ENCODE measurements at places on chromosomes 3 and 15.

DNA sequence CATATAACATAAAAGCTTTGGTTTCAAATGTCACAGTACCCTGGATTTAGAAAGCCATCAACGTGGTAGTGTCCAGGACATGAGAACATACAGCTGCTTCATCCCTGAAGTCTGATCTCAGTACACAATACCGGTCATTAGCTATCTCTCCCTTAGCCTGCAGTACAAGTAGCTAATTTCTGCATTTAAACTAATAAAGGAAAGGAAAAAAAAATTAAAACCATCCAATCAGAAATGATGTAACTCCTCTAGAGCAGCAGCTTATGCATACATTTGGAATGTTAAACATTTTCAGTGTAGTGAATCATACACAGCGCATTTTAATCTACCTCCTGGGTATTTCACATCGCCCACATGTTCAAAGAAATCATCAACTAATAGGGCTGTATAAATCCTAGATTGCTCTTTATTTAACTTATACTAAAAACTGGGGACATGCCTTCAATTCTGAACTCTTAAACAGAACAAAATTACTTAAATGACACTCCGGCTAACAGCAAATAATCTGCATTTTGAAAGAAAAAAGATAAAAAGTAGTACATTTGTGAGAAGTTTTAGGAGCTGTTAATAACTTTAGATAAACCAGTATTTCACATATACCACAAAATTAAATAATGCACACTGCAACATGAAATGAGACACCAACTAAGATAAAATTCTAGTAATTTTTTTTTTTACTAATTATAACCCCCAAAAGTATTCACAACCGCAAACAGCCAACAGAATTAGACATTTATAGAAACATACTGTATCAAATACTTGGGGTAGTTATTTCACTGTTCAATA, 3.7 kb downstream of the IGF2BP2 start:
- no peak for DNase-seq

GRCh38 chr15:78507831-78508160, 419 bp downstream of the HYKK start:
- DNase-seq, result no peak

DNA sequence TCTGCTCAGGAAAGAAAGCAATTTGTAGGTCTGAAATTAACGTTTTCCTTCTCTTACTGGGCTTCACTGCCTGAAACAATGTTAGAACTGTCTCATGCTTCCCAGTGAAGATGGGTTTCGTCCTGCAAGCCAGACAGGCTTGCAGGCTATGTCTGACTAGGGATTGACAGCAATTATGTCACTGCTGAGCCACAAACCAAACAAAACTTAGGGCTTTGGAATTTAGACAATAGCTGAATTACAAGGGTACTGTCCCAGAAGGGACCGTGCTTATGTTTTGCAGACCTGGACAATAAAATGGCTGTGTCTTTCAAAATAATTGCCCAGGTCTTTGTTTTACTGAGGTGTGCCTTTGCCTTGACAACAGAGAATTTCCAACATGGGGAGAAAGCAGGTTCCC, 46.3 kb upstream of the CCDC80 start:
- no peak for DNase-seq

GRCh38 chr3:40116478-40117177, 192.9 kb upstream of the EIF1B start:
- no peak for DNase-seq

DNA sequence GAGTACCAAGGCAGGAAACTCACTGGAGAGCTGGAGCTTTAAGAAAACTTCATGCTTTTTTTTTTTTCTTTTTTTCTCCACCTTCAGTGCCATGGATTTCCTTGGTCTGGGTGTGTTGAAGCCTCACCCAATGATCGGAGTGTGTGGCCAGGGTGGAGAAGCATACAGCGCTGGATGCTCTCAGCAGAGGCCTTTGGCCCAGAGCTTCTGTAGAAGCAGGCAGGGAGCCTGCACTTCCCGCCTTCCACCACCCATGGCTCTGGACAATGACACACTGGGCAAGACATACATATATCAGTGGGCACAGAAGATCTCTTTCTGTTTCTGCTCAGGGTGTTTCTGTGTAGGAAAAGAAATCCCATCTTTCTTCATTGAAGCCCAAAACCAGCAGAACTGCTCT, 55.8 kb upstream of the ACAD9 start:
- DNase-seq, result no peak

GRCh38 chr3:56536735-56537134, 20.2 kb upstream of the CCDC66 start:
- no peak for DNase-seq

- no peak for DNase-seq
These were observed 26.0 kb downstream of the CYP19A1 start for GRCh38 chr15:51312166-51313073.

- DNase-seq, result no peak
These were observed 132.2 kb downstream of the SRGAP3 start for GRCh38 chr3:9117220-9117619.

- DNase-seq, result no peak
These were observed 29.9 kb upstream of the LRTM1 start for GRCh38 chr3:54957711-54958110.

DNA sequence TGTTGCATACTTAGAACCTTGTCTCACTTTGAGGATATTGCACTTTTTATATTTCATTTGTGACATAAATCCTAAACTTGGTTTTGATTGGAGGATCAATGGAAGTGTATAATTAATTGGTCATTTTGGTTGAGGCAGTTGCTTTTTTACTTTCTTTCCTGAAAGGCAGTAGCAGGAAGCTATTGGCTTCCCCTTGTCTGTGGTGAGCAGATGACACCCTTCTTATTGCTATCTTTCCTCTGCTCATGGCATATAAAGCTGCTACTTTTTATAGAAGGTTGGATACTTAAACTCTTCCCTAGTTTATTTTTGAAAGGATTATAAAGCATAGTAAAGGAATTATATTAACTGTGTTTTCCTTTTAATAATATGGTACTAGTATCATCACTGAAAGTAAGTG, 28.6 kb downstream of the FAM98B start:
- no peak for DNase-seq

DNA sequence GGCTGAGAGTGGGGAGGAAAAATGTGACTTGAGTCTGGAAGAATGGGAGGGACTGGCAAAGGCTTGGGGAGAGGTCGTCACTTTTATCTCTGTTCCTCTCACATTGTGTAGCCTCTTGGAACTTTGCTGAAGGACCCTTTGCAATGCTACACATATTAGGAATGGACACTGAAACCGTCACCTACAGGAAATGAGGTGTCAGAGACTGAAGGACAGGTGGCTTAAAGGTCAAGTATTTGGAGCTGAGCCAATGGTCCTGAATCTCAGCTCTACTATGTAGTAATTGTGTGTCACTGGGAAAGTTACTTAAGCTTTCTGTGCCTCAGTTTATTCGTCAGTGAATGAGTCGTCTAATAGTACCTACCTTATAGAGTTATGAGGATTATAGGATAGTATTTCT, 14.7 kb downstream of the MCTP2 start:
- DNase-seq, result no peak

- DNase-seq, result no peak
These were observed 269.4 kb downstream of the UACA start for GRCh38 chr15:70493787-70494516.

GRCh38 chr3:67946436-67946835, 292.0 kb upstream of the SUCLG2 start:
- DNase-seq, result no peak

DNA sequence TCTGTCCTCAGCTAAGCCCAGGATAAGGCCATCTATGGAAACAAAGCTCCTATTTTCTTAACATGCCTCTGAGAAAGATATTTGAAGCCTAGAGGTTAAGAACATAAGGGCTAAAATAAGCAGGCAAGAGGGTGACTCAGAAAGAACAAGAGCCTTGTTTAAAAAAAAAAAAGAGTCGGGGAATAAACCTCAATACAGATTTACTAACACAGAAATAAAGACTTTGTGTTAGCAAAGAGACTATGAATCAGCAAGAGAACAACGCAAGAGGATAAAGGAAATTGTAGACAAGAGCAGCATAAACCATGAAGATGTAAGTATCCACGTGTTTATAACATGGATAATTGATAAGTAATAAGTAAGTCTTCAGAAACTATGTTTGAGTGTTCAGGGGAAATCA, 36.0 kb downstream of the RAB27A start:
- DNase-seq, result no peak

GRCh38 chr15:76512971-76513370, 176.4 kb downstream of the ISL2 start:
- DNase-seq, result no peak

GRCh38 chr3:171876680-171877147, 33.6 kb downstream of the TMEM212 start:
- no peak for DNase-seq

GRCh38 chr3:104873331-104873730, 493.4 kb upstream of the ALCAM start:
- no peak for DNase-seq

DNA sequence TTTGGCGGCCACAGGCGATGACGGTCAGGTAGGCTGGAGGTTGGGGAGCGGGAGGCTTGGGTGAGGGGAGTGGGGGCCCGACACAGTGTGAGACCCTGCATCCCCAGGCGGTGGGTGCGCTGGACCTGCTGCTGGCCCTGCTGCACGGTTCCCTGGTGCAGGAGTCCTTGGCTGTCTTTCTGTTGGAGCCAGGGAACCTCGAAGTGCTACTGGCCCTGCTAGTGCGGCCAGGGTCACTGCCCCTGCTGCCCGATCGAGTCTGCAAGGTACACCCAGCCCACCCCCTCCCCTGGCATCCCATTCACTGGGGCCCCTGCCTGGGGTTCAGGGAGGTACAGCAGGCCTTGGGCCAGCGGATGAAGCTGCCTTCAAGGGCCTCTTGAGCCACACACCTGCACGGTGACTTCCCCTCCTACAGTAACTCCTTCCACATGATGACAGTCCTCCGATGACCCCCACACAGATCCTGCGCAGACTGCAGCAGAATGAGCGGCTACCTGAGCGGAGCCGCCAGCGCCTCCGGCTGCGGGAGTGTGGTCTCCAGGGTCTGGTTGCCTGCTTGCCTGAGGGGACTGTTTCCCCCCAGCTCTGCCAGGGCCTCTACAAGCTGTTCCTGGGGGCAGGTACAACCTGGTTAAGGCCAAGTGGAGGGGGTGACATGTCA, 19.5 kb downstream of the NBEAL2 start:
- DNase-seq, result no peak

DNA sequence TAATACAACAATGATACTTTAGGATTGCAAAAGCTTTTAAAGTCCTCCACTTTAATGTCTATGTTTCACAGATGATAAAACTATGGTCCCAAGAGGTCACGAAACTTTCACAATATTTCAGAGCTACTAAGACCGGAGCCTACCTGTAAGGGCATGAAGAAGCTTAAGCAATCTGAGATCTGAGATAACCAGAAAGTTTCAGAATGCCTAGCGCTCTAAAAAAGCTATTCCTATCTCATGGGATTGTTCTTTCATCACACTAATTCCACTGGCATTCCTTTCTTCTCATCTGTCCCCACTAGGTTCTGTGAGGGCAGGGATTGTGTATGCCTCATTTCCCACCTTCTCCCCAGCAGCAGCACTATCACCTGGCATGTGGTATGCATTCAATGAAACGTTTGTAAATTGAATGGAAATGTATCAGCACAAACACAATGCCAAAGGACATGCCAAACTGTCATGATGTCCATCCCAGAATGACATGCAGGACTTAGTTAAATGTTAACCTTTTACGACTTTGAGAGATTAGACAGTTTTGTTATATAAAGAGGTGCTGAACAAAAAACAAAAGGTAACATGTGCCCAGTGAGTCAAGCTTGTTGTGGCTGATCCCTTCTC, 104.7 kb upstream of the NR2F2 start:
- no peak for DNase-seq

DNA sequence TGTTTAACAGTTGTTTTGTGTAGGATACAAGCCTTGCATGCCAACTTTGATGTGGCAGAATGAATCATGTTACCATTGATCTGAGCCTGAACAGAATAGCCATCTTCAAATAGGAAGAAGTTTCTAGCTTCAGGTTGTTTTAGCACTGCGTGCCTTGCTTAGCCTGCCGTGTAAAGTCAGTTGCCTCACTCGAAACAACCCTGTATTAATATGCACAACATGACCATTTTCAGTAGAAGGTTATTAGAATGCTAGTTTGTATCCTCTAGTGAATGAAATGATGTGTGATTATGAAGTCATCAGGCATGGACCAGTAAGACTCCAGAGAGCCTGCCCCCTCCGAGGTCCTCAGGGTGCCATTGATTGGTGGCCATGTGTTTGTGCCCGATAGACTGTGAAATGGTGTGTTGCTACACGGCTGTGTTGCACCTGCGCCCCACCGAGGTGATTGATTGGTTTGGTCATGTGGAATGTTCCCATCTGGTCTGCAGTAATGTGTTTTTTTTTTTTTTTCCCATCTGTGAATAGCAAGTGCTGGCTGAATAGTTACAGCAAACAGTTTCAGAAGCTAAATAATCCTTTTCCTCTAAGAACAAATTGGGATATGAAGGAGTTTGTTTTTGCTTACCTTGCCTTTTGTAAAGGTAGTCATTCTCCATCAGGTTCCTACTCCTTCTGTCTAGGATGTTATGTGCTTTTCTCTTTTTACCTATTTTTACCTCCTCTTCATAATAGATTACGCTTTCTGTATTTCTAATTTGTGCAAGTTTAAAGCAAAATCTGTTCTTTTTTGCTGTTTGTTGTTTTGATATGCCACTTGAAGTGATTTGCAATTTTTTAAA, 214.9 kb downstream of the TCF12 start:
- no peak for DNase-seq

- no peak for DNase-seq
These were observed 41.5 kb upstream of the CDV3 start for GRCh38 chr3:133531981-133532380.

GRCh38 chr3:18669374-18669773, 244.2 kb upstream of the SATB1 start:
- DNase-seq, result no peak

DNA sequence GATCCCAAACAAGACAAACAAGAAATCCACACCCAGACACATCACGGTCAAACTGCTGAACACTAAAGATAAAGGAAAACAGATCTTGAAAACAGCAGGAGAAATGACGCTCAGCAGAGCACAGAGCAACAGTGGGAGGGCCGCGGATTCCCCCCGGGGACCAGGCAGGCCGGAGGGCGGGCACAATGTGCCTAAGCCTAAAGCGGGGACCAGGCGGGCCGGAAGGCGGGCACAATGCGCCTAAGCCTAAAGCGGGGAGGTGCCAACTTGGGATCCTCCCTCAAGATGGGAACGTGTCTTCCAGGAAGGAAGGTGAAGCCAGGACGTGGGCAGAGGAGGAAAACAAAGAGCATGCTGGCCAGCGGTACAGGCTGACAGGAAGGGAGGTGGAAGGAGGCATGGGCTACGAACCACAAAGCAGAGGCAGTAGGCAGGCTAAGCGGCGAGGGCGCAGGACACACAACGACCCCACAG, 31.1 kb downstream of the CYFIP1 start:
- no peak for DNase-seq

All from CD4-positive, alpha-beta T cell treated with Interleukin-4 for 1 hour (primary cell).